CD4-positive, alpha-beta T cell treated with Interferon gamma for 1 hour (primary cell): ENCODE measurements at places on chromosomes 4 and X.
A peak's percentile ranks its signal among the peaks of the same experiment; 100 is the strongest.

DNA sequence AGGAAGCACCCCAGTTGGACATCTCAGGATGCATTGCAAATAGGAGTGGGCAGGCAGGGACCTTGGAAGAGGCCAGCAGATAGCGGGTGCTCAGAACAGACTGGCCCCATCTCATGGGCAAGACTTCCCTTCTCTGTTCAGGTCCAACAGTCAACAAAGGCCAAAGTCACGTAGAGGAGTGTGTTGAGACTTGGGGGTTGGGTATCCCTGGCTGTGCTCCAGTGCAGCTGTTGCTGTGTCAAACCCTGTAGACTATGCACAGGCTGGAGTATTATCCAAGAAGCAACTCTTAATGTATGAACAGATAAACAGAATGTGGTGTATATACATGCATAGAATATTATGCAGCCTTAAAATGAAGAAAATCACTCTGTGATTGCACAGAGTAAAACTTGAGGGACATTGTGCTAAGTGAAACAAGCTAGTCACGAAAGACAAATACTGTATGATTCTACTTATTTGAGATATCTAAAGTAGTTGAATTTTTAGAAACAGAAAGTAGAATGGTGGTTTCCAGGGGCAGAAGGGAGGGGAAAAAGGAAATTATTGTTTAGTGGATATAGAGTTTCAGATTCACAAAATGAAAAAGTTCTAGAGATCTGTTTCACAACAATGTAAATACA lies 192.1 kb upstream of the LCORL start:
- DNase-seq, result no peak

DNA sequence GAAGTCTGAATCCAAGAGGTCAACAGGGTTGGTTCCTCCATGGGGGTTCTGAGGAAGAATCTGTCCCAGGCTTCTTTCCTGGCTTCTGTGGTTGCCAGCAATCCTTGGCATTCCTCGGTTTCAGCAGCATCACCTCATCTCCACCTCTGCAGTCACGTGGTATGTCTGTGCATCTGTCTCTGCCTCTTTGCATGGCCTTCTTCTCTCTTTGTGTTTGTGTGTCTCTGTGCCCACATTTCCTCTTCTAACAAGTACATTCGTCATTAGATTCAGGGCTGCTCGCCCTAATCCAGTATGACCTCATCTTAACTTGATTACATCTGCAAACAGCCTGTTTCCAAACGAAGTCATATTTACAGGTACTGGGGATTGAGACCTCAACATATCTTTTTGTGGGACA lies 114.0 kb downstream of the BCOR start:
- no peak for DNase-seq

GRCh38 chr4:180640193-180640592 lies 1603.0 kb upstream of the TENM3 start:
- no peak for DNase-seq

- DNase-seq, result no peak
Measured at GRCh38 chr4:158824425-158825274, 55.8 kb downstream of the FNIP2 start.

GRCh38 chrX:53266914-53267313 lies 14.5 kb downstream of the IQSEC2 start:
- no peak for DNase-seq

- no peak for DNase-seq
Measured at GRCh38 chr4:176443646-176444409, 124.1 kb downstream of the SPCS3 start.

DNA sequence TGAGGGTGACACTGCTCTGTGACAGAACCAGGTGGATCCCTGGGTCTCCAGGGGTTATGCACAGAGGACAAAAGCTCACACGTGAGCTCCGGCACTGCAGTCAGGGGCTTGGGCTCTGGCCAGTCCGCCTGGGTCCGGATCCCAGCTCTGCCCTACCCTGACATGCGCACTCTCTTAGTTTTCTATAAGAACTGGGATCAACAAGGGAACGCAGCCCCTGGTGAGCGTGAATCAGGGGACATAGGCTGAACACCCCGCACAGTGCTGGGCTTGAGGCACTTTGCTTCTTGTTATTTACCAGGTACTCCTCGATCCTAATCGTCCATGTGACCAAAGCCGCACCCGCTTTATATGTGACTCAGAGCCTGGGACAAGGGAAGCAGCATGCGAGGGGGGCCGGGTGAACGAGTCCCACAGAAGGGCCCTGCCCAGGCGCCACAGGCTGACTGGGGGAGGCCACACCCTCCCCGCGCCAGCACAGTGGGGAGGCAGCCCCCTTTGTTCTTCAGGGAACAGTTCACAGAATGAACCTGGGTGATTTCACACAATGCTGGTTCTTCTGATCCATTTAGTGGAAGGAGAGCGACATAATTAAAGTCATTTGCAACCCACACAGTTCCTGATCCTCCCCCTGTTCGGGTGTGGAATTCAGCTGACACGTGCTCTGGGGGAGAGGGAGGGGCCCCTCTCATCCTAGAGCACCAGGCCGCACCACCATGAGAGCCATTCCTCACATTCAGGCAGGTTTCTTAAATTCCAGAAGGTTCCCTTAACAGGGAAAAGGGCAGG lies 55.5 kb downstream of the WFS1 start:
- DNase-seq, result no peak

DNA sequence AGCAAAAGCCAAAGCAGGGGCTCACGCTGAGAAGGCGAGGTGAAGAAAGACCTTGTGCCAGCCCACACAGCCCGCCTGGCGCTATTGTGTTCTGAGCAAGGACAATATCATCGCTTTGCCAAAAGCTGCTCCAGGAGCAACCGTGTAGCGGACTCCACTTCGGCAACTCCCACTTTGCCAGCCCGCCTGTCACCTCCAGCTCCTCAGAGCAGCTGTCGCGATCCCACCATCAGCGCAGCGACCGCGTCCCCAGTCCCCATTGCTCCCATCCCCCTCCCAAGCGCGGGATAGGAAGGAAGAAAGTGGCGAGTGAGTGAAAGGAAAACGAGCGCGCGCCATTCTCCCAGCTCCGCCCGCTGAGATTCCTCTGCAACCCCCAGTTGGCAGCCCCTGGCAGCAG lies 759 bp downstream of the ZC4H2 start:
- peak; percentile 2 for DNase-seq

DNA sequence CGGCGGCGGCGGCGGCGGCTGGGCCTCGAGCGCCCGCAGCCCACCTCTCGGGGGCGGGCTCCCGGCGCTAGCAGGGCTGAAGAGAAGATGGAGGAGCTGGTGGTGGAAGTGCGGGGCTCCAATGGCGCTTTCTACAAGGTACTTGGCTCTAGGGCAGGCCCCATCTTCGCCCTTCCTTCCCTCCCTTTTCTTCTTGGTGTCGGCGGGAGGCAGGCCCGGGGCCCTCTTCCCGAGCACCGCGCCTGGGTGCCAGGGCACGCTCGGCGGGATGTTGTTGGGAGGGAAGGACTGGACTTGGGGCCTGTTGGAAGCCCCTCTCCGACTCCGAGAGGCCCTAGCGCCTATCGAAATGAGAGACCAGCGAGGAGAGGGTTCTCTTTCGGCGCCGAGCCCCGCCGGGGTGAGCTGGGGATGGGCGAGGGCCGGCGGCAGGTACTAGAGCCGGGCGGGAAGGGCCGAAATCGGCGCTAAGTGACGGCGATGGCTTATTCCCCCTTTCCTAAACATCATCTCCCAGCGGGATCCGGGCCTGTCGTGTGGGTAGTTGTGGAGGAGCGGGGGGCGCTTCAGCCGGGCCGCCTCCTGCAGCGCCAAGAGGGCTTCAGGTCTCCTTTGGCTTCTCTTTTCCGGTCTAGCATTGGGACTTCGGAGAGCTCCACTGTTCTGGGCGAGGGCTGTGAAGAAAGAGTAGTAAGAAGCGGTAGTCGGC lies 528 bp downstream of the FMR1 start:
- peak; percentile 7 for DNase-seq

GRCh38 chr4:107133965-107134653 lies 98.0 kb upstream of the DKK2 start:
- DNase-seq, result no peak

GRCh38 chr4:185282968-185283367 lies 73.6 kb downstream of the SNX25 start:
- DNase-seq, result no peak

- no peak for DNase-seq
Measured at GRCh38 chr4:147198411-147199051, 252.9 kb upstream of the TTC29 start.

DNA sequence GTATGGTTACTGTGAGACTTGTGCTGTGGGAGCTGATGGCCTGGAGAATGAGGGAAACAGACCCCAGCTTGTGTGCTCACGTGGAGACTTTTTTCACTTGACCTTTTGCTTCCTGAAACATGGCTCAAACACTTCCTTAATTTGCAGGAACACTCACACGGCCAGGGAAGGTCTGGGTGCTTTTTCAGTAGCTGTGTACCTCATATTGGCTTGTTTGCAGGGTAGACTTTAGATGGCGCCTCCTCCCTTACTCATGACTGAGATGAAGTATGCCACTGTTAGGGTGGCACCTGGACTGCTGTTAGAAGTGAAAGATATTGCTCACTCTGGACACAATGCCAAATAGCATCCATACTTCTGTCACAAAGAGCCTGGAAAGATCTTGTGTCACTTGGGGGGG lies 75.7 kb upstream of the WDR1 start:
- DNase-seq, result no peak

DNA sequence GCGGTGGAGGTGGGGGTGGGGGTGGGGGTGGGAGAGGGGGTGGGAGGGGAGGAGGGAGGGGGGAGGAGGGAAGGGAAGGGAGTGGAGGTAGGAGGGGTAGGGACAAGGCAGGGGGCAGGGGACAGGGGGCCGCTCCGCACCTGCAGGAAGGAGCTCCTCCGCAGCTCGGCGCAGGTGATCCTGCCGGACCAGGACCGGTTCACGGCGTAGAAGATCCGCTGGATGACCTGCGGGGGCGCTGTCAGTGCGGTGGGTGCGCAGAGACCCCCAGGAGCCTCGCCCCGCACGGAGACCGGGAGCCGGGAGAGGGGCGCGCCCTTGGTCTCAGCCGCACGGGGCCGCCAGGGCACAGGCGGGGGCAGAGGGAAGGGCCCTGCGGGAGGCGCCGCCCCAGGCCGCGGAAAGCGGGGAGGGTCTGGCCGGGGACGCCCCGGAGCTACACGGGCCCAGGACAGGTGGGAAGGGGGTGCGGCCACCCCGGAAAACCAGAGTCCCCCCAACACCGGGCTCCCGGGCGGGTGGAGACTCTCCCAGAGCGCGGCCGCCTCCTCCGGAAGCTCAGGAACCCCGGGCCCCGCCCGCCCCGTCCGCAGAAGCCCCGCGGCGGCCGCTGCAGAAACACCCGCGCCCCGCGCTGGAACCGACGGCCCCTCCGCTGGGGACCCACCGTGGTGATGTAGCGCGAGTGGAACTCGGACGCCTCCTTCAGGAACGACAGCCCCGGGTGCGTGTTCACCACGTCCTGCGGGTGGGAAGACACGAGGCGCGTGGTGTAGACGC lies 27.6 kb upstream of the GTPBP6 start:
- DNase-seq, result no peak

GRCh38 chr4:100098681-100099080 lies 91.6 kb downstream of the DDIT4L start:
- no peak for DNase-seq

- peak; percentile 9 for DNase-seq
Measured at GRCh38 chrX:134369576-134369975, 90.4 kb upstream of the HPRT1 start.
